ENCODE measurements at places on chromosomes 16 and 17.
A peak's percentile ranks its signal among the peaks of the same experiment; 100 is the strongest.

DNA sequence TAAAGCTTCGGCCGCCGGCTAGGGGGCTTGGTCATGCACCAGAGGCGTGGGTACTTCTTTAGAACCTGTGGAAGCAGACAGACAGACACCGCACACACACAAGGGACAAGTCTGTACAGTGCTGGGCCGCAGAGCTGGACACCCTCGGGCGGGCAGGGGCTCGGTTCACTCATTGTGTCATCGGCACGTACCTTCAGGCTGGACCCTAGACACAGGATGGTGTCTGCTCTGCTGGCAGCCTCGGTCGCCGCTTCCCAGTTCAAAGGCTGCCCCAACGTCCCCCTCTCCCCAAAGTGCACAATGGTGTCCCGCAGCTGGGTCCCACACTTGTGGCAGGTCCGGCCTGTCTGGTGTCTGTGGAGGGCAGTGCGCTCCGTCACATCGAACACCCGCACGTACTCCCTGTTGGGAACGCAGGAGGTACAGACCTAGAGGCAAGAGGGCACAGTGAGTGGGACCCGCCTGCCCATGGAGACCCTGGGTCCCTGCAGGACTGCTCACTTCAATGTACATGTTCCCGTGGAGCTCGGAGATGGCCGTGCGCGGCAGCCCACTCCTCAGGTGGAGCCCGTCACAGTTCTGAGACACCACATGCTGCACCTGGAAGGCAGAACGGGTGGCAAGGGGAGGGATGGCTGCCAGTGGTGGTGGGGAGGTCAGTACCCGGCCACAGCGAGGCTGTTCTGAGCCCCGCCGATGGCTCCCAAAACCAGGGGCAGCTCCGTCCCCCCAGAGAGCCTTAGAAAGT lies 3.1 kb upstream of the PCYT2 start:
- DNase-seq: no peak

GRCh38 chr17:49610883-49611584 lies 35.4 kb downstream of the NXPH3 start:
- no peak for DNase-seq

DNA sequence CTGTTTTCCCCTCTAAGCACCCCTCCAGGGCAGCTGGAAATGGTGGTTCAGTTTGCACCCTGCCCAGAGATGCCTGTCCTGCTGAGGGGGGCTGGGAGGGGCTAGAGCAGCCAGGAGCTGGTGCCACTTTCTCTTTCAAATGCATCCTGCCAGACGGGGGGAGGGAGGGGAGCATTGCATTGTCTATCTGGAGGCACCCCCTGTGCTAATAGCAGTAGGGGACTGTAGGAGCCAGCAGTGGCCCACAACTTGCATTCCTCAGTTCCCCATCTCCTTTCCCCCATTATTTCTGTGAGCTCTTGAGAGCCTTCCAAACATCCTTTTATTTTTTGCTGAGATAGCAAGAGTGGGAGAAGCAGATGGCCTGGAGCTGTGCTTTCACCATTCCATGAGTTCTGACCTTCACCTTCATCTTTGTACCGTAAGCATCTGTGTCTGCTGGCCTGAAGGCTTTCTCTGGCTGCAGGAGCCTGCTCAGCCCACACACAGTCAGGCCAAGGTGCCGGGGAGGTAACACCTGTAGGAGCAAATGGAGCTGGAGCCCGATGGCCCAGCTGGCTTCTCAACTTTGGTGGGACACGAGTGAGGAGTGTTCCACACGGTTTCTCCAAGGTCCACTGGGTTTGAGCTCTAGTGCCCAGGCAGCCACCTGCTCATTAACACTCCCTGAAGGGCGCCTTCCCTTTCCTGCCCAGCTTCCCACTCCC lies 5.2 kb downstream of the WFDC1 start:
- DNase-seq: no peak

DNA sequence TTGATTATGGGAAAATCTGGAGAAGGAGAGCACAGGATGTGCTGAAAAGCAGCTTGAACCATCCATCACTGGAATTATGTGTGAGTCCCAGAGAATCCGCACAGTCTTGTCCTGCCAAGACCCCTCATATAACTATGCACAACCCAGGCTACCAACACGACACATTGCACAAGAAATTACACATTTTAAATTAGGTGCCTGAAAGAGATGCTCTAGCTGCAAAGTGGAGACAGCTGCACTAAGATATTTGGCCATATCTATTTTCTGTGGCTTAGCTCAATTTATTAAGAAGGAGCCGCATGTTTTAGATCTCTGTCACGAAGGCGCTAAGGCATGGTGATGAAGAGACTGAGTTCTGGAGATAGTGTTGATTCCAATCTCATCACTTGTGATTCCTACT lies 1308.4 kb downstream of the CDH8 start:
- DNase-seq: no peak

GRCh38 chr17:82832411-82832810 lies 7.4 kb downstream of the ZNF750 start:
- no peak for DNase-seq

DNA sequence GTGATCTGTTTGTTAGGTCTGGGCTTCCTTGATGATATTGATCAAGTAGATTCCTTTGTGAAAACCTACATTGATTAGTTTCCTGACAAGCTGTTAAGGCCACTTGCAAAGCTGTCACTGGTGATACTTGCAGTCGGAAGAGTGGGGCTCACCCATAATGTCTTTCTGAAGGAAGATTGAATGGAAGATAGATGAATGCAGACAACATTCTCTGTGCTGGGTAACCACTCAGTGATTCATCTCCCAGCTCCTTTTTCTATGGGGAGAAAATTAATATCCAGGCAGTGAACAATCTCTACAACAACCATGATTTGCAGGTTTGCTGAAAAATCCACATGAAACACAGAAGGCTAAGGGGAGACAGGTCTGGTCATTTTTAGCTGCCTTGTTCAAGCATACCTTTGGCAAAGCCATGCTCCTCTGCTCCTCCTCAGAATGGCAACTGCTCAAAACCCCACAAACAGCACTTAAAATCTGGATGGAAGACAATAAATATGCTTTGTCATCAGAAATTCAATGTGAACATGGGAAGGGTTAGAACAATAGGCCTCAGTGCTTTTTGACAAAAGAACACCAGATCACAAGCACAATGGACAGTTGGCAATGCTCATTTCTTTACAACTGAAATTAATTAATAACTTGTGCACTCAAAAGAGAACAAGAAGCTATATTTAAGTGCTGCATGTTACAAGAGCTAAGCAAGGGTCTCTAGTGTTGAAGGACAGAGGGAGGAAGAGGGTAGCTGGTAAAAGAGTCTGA lies 495.4 kb downstream of the TOX3 start:
- no peak for DNase-seq

DNA sequence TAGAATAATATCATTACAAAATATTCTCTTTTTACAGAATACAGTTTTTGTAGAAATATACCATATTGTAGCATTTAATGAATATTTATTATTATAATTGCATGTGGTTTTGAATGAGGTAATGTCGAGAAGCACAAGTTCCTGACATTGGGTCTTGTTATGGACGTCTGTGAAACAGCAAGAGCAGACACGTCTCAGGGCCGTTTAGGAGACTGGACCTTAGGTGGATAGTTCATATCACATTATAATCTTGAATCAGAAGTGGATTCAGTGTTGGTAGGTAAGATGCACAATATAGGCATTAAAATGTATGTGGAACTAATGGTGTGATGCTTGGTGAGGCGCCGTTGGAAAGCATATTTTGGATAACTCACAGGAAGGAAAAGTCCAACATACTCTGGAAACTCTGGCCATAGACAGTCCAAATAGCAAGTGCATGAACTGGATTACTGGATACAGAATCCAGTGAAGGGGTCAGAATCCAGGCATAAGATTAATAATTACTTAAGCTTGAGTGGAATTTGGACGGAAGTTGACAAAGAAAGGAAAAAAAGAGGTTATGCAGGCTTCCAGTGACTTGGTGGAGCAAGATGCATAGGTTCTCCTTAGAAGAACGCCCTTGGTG lies 17.2 kb downstream of the ABCA8 start:
- DNase-seq: no peak

- no peak for DNase-seq
These were observed 38.4 kb upstream of the VWA3A start for GRCh38 chr16:22053921-22054341.

DNA sequence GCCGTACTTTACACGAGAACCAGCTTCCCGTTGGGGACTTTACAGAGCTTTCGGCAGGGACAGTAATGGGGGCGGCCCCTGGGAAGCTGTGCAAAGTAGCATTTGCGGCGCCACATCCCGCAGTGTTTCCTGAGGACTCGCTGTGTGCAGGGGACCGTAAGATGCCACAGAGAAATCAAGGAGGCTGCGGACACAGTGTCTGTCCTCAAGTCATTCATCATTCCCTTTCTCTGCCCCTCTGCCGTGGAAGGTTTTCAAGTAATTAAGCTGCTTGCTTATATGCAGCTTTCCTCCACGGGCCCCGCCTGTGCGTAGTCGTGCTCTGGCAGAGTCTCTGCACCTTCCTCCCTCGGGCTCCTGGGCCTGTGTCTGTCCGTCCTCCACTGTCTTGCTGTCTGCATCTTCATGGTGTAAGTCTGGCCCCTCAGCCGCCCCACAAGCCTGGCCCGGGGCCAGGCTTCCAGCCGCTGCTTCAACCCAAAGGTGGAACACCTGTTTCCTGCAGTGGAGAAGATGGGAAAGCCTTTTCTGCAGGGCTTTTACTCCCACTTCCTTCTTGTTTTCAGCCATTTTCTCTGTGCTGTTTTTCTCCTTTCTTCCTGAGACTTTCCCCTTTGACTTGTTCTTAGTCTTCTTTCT lies 216.9 kb upstream of the CHMP6 start:
- no peak for DNase-seq

DNA sequence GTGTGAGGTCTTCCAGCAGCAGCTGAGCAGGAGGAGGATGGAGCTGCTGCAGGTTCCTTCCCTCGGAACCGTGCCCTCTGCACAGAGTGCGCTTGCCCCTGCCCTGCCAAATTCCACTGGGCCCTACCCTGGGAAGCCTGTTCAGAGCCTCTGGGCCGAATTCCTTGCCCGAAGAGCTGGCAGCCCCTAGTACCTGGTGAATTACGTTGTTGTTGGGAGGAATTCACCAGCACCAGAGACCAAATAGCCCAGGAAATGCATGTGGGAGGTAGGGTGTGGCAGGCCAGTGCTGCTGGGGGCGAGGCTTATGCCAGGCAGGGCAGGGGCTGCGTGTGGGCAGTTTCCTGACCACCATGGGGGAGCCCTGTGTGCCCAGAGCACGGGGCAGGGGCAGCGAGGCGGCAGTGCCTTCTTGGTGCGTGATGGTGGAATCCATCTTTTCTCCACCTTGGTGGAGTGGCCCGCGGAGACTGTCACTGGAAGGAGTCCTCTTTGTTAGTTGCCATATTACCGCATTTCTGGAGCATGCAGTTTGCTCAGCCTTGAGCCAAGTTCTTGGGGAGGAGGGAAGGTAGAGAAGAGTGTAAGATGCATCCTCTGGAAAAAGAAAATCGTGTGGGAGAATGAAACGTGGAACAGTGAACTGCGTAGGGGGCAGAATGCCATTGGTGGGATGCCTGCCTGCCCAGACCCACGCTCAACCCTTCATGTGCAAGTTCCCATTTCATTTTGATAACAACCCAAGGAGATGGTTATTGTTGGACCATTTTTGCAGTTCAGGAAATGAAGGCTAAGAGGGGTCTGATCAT lies 2.3 kb downstream of the MRC2 start:
- DNase-seq: no peak

DNA sequence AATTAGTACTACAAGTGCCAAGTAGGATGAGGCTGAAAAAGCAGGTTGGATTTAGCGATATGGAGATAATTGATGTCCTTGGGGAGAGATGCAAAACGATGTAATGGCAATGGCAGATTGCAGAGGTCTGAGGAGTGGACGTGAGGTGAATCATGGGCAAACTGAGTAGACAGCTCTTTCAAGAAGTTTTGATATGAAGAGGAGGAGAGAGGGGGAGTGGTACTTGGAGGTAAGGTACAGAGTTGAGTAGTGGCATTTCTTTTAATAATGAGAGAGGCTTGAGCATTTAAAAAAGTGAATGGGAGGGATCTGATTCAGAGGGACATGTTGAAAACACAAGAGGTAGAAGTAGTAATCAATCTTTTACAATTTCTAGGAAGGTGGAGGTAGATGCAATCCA lies 17.7 kb upstream of the VPS4A start:
- DNase-seq: no peak

- no peak for DNase-seq
These were observed 782 bp downstream of the POLR2A start for GRCh38 chr17:7484919-7485377.

GRCh38 chr17:22570144-22570845 lies 878.0 kb downstream of the KCNJ18 start:
- no peak for DNase-seq

DNA sequence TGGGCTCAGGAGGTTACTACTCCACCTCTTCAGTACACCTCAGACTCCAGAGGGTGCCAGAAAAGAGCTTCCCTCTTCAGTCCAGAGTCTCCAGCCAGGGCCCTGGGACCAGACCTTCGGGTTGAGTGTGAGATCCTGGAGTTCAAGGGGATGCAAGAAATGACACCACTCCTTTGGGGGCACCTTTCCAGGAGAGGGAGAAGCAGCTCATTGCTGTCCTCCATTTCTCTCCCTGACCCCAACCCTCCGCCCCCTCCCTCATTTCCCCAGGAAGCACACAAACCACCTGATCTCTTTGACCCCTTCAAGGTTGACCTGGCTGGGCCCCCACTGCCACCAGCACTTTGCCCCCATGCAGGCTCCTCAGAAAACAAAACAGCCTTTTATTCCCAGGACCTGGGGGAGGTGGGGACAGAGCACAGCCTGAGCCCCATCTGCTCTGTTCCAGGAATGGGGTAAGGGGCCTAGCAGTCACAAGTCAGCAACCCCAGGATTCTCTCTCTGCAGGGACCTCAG lies 21.4 kb downstream of the CDH5 start:
- no peak for DNase-seq

- no peak for DNase-seq
These were observed 7.9 kb downstream of the KLHDC4 start for GRCh38 chr16:87757841-87758426.

DNA sequence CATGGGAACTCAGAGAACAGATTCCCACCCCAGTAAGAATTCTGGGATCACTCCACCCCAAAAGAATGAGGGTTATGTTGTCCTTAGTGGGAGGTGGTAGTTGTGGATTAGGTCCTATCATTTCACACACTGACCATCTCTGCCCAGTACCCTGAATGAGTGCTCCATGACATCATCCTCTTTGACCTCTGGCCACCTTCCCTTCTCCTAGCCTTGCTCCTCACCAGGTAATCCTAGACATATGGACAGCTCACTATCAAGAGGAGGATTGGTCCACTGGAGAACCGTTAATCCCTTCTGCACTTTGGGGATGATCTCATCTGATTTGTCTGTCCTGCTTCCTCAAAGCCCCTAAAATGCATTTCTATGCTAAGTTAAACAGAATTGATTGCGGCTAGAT lies 538.2 kb upstream of the HSBP1 start:
- DNase-seq: no peak

GRCh38 chr16:24255456-24256371 lies at the start of gene CACNG3:
CACNG3 (plus strand) TSS chr16:24256335; CDS start chr16:24256755, 420 bp downstream.
- peak; percentile 6 for DNase-seq

- no peak for DNase-seq
These were observed 878 bp downstream of the TAOK1 start for GRCh38 chr17:29390851-29391631.
